ENCODE measurements at places on chromosomes 2 and 18.

GRCh38 chr2:141522048-141522447 is 608.8 kb downstream of the LRP1B start:
- DNase-seq: no peak

GRCh38 chr18:55351241-55351691 is 236.7 kb downstream of the TCF4 start:
- DNase-seq: no peak

GRCh38 chr2:181240844-181241243 is 216.3 kb upstream of the ITGA4 start:
- no peak for DNase-seq

DNA sequence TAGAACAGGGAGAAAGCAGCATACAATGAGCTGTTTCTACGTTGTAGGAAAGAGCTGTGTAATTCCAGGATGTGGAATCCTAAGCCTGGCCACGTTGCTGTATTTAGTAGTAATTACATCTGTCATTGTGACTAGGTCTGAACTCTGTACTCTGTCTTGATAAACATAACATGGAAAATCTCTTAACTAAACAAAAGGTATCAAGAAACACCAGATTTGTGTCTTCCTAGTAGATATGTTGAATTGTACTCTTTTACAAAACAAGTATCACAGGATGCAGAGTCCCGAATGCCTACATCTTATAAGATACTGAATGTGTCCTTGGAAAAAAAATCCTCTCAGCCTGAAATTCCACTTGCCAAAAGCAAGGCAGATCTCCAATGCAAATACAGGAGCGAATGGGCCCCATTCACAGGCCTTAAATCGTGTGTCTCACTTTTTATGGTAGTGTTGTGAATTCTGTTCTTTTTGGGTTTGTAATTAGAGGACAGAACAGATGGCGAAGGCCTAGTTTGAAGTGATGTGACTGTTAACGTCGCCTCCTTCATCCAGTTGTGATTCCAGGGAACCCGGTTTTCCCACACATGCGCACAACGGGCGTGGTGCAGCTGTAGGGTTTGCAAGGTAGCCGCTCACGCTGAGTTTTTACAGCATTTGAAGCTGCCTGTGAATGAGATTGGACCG is 246.5 kb downstream of the GBX2 start:
- no peak for DNase-seq

DNA sequence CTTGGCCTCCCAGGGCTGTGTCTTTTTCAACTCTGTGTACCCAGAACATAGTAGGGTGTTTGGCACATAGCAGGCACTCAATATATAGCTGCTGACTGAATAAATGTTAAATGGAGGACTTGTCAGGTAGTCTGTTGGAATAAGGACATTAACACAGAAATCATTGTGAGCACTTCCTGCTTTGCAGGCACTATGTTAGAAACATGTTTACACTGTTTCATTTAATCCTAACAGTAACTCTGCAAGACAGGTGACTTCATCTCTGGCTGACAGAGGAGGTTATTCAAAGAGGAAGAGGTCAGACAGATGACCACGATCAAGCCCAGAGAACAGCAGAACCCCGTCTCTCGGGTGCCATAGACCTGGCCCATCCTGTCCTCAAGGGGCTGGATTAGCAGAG is 28.0 kb upstream of the PIEZO2 start:
- DNase-seq: no peak

DNA sequence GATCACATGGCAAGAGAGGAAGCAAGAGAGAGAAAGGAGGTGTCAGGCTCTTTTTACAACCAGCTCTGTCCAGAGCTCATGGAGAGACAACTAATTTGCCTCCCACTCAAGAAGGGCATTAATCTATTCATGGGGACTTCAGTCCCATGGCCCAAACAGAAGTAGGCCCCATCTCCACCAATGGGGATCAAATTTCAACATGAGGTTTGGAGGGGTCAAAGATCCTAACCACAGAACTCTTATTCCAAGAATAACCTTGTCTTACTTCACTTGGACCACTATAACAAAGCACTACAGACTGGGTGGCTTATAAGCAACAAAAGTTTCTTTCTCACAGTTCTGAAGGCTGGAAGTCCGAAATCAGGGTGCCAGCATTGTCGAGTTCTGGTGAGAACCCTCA is 31.8 kb downstream of the GRB14 start:
- no peak for DNase-seq

- DNase-seq: no peak
Observed at GRCh38 chr18:6737833-6738232, 8.3 kb downstream of the ARHGAP28 start.

GRCh38 chr18:5582849-5583681 is 39.3 kb upstream of the EPB41L3 start:
- DNase-seq: no peak

GRCh38 chr2:16625759-16626158 is 39.9 kb downstream of the CYRIA start:
- DNase-seq: no peak

DNA sequence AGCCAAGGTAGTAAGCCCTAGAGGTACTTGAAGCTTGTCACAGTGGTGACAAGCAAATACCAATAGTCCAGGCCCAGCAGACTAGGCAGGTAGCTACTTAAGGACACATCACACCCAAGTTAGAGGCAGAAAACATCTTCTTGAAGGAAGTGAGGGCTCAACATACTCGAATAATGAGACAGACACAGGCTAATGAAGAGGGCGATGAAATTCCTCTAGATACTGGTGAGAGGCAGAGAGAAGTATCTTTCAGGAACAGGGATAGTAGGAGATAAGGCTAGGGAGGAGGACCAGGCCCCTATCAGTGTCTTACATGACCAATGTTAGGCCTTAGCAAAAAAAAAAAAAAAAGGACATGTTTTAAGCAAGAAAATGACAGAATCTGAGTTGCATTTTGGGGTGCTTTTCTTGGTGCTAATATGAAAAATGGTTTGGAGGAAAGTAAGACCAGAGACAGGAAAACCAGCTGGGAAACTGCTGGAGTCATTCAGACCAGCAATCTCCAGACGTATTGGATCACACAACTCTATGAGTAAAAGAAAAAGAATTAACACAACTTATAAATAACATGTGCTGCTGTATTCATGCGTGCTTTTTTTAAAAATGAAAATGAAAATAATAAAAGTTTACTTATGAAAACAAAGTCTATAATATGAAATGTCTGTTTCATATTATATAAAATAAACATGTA is 37.7 kb downstream of the COBLL1 start:
- no peak for DNase-seq

GRCh38 chr2:237090906-237091305 is 5.2 kb downstream of the COPS8 start:
- no peak for DNase-seq

DNA sequence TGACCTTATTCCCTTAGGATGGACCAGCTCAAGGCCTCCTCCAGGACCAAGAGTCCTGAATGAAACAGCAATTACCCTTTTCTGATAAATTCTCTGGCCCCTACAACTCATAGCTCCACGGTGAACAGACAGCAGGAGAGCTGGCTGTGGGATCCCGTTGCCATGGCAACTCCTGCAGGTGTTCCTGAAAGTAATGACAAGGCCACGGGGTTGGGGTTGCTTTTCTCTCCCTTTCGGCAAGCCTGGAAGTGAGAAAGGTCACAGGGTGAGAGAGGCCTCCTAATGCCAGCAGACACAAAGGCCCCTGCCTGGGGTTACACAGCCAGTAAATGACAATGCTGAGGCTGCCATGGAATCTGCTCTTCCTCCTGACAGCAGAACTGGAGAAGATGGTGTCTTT is 403.0 kb downstream of the NBAS start:
- no peak for DNase-seq

DNA sequence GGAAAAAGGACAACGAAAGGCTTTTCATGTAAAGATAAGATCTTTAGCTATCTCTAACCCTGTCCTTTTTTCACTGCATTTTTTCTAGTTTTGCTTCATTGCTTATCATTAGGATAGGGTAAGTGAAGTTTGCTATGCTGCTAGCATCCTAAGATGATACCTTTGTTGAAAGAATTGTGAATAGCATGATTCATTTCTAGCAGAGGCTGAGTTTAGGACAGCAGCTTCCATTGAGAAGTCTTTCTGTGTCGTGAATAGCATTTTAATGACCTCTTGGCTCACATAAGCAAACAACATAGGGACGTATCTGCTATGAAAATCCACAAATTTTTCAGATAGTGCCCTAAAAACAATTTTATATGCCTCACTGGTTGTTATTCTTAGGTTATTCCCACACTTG is 36.4 kb upstream of the GAREM2 start:
- DNase-seq: no peak

DNA sequence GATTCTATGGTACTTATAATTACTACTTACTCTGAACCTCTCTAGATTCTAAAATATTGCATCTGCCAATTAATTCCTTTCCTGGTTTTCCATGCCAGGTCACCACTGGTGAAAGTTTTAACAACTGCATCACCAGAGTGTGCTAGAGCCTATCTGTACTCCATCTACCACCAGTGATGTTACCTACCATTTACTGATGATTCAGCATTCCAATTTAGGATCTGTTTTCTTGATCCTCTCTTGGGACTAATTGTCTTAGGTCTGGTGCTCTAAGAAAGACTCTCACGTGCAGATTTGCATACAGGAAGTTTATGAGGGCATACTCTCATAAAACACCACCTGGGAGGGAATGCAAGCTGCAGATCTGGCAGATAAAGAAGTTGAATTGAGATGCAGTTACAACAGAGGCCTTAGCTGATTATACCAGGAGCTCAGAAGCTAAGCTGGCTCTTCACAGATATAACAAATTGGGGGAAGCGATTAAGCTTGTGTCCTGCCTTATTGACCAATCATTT is 347.6 kb upstream of the VRK2 start:
- no peak for DNase-seq

DNA sequence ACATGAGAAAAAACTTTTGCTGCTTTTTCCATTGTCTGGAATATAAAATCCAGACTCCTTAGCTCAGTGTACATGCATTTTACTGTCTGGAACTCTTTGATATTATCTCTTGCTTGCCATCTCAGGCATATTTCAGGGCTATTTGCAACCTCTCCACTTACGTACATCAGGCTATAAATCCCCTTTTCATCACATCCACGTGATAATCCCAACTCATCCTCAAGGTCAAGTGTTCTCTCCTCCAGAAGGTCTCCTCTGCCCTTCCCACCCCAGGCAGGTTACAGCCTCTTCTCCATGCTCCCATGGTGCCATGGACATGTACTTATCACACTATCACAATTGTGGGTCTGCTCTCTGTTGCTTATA is 202.5 kb upstream of the RBMS1 start:
- DNase-seq: no peak

DNA sequence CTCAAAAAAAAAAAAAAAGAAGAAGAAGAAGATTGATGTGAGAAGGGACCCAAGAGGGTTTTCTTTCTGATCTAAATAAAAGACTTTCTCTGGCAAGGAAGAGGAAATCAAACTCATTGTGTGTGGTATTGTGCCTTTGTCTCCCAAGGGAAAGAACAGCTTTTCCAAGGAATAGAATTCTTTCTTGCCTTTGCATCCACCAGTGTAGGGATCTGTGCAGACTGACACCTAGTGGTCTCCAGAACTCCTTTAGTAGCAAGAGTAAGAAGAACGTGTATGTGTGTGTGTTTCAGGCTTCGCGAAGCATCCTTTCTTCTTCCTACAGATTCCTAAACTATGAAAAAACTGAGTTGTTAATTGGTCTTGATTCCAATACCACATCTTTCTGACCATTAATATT is 33.5 kb upstream of the CRIM1 start:
- DNase-seq: no peak

DNA sequence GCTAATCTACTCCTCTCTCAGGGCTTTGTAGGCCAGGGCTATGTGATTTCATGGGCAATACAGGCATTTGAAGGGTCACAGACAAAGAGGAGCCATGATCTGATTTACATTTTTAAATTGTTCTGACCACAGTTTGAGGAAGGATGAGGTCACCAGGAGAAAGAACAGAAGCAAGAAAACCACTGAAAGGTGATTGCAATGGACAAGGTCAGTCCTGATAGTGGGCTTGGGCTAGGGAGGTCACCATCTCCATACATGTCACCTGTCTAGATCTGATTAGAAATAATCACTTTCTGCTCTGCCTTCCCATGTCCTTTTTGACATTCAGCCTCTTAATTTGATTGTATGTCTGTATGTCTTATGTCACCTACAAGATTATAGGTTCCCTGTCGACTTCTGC is 248.9 kb upstream of the CWC22 start:
- DNase-seq: no peak

DNA sequence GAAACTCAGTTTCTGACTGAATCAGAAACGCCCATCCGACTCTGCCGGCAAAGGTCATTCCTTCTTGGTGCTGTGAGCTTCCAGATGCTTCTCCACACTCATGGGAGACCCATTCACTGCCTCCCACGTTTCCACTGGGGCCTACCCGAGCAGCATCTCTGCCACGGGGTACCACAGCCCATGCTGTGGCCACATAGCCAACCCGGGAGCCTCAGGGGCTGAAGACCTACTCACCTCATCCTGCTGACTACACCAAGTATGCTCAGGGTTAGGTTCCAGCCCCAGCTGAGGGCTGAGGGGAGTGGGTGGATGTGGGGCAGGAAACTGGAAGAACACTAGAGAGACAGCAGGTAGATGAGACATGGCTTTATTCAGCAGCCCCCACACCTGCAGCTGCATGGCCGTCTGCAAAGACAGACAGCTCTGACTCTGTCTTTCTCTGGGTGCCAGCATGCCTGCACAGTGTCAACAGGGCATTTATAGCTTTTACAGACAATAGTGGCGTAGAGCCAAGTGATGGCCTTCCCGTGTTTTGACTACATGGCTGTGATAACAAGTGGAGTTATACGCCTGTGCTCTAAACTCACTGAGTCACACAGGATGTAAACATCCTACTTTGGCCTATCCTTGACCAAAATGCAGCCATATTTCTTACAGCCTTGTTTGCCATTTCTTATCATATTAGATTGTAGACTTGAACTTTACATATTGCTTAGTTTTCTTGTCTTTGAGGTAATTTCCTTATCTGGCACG is 16.5 kb upstream of the KLHL23 start:
- no peak for DNase-seq

DNA sequence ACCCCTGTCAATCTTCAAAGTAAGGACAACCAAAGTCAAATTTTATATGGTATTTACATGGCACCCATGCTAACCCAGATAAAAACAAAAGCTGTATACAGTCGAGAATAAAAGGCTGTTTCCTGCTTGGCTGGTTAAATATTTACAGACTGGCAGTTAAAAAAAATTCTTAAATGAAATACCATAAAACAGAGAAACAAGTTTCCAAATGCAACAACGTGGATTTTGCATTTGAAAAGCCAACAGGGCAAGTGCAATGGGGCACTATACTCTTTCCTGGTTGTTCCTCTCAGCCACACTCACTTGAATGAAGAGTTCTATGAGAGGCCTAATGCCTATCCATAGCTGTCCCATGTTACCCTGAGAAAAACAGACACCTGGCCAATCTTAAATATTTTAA is 6.1 kb upstream of the NR4A2 start:
- DNase-seq: no peak
